ENCODE measurements at places on chromosomes 3 and 15. TPM values are rescaled to one million over a fixed set of nuclear protein-coding genes. Genes with fewer than 3 reads are reported as not detected.

KNG1 gene
- polyA plus RNA-seq = 5.1 TPM

DNA sequence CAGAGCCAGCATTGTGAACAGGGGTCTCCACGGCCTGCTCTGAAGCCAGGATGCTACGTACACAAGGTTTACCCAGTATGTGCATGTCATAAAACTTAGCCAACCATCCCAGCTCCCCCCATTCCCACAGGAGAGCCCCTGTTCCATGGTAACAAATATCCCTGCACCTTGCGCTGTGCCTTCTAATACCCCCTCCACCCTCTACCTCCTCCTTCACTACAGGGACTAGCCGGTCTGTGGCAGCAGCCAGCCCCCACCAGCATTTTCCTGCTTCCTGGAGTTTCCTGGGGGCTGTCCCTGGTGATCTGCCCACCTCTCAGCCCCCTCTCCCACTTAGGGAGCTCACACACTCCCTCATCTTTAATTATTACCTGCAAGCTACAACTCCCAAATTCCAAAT lies 20.4 kb downstream of the ACSBG1 start:
- no peaks in the 10 kb centered on the region for H3K36me3 ChIP-seq
- H3K27me3 ChIP-seq = no peaks in the 10 kb centered on the region
- no peak overlapping the region for H3K27ac ChIP-seq
- DNase-seq = no peak

GRCh38 chr15:62809968-62810260 lies 232.6 kb upstream of the TPM1 start:
- H3K4me3 ChIP-seq = no peak overlapping the region
- DNase-seq = no peak
- H3K4me1 ChIP-seq = peaks cover 21% of the 10 kb centered on the region
- H3K27ac ChIP-seq = no peak overlapping the region
- H3K36me3 ChIP-seq = peaks cover 46% of the 10 kb centered on the region

LRRC49 gene
- polyA plus RNA-seq = 7.2 TPM

DNA sequence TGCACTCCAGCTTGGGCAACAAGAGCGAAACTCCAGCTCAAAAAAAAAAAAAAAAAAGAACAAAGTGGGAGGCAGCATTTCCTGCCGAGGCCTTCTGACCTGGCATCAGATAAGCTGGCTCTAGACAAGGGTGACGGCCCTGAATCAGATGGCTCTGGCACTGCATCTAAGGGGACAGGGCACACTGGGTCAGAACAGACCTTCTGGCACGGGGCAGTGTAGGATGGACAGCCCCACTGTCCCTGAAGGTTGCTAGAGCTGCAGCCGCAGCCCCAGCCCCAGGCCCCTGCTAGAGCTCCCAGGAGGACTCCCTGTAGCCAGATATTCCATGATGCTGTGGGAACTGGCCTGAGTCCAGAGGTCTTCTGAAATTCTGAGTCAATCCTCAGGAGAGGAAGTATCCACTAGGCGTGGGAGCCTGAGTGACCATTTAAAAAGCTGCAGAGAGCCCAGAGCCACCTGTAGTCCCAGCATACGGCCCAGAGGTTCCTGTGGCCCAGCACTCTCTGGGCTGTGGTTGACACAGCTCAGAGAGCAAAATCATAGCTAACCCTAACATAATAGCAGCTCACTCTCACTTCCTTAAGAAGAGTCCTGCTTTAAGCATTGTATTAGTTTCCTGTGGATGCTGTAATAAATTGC lies 69.2 kb upstream of the MFGE8 start:
- H3K27me3 ChIP-seq = no peaks in the 10 kb centered on the region
- no peak for DNase-seq
- H3K36me3 ChIP-seq = no peaks in the 10 kb centered on the region
- H3K4me1 ChIP-seq = peaks cover 6% of the 10 kb centered on the region
- H3K4me3 ChIP-seq = no peak overlapping the region

DNA sequence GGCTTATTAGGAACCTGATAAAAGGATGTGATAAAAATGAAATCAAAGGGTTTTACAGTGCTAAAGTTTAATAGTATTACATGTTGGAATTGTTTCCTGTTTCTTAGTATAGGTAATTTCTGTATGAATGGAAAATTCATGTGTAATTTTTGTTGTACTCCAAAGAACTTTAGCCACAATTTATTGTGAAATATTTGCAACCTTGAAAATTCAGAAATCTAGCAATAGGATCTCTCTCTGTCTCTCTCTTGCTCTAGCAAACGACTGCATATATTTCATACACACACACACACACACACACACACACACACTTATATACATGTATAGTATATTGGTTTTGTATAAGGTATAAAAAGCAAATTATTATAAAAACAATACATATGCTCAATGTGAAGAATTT lies 59.6 kb downstream of the PIAS1 start:
- H3K27me3 ChIP-seq = no peaks in the 10 kb centered on the region
- no peak overlapping the region for H3K4me3 ChIP-seq
- H3K36me3 ChIP-seq = no peaks in the 10 kb centered on the region
- no peak for DNase-seq
- H3K27ac ChIP-seq = peak overlapping the region; percentile 41

- H3K36me3 ChIP-seq = peaks cover 3% of the 10 kb centered on the region
- no peak overlapping the region for H3K4me3 ChIP-seq
- DNase-seq = peak; percentile 41
- H3K27ac ChIP-seq = no peak overlapping the region
- no peaks in the 10 kb centered on the region for H3K27me3 ChIP-seq
Measured at GRCh38 chr3:101780661-101781060, 1.6 kb downstream of the NXPE3 start.

- H3K27ac ChIP-seq = no peak overlapping the region
- H3K4me3 ChIP-seq = no peak overlapping the region
- no peak for DNase-seq
- peaks cover 18% of the 10 kb centered on the region for H3K4me1 ChIP-seq
Measured at GRCh38 chr3:172100482-172100881, 61.1 kb downstream of the FNDC3B start.

GRCh38 chr3:120129718-120130513 lies 35.7 kb upstream of the GSK3B start:
- H3K4me1 ChIP-seq = no peaks in the 10 kb centered on the region
- no peak for DNase-seq
- no peak overlapping the region for H3K27ac ChIP-seq

DNA sequence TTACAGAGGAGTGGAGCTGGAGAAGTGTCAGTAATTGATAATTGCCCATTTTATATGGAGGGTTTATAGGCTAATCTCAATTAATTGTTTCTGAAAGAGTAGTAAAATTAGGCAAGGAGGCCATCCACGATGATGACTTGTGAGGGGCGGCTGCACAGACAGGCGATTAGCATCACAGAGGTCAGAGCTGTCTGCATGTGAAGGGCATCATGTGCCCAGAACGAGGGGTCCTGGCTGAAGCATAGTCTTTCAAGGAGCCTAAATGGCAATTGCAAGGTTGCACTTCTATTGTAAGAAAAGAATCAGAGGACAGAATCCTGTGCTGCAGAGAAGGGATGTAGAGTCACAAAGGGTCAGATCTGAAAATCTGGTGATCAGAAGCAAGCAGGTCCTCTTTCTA lies 196.6 kb downstream of the EBLN2 start:
- H3K4me1 ChIP-seq = no peaks in the 10 kb centered on the region
- no peaks in the 10 kb centered on the region for H3K36me3 ChIP-seq
- no peaks in the 10 kb centered on the region for H3K27me3 ChIP-seq
- H3K27ac ChIP-seq = no peak overlapping the region
- DNase-seq = no peak

- peaks cover 78% of the 10 kb centered on the region for H3K36me3 ChIP-seq
- no peak for DNase-seq
- no peaks in the 10 kb centered on the region for H3K4me1 ChIP-seq
- H3K4me3 ChIP-seq = no peak overlapping the region
- no peak overlapping the region for H3K27ac ChIP-seq
- H3K27me3 ChIP-seq = no peaks in the 10 kb centered on the region
Measured at GRCh38 chr15:98937413-98938104, 70.0 kb downstream of the PGPEP1L start.

GRCh38 chr3:126693921-126694320 lies 10.1 kb upstream of the CHCHD6 start:
- no peaks in the 10 kb centered on the region for H3K4me1 ChIP-seq
- H3K27me3 ChIP-seq = peaks cover 11% of the 10 kb centered on the region
- no peak overlapping the region for H3K4me3 ChIP-seq

CYP1A1 gene
- 0.54 TPM for polyA plus RNA-seq

C3orf80 gene
- polyA plus RNA-seq = 0.72 TPM

IGSF11 gene
- polyA plus RNA-seq = 1.9 TPM

DNA sequence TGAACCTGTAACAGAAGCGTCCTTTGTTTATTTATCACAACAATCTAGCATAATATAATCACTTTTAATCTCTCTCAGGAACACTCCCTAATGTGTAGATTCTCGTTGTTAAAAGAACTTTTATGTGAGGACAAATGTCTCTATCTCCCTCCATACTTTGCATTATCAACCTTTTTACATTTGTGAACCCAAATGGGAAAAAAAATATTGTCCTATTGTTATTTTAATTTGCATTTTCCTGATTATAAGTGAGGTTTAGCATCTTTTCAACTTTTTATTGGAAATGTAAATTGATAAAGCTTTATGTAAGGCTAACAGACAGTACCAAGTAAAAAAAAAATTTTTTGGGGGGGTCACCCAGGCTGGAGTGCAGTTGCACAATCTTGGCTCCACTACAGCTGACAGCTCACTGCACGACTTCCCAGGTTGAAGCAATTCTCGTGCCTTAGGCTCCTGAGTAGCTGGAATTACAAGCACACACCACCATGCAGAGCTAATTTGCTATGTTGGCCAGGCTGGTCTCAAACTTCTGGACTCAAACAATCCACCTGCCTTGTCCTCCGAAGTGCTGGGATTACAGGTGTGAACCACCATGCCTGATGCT lies 33.0 kb upstream of the DENND4A start:
- H3K27me3 ChIP-seq = no peaks in the 10 kb centered on the region
- DNase-seq = no peak

- no peak overlapping the region for H3K4me3 ChIP-seq
- H3K27ac ChIP-seq = no peak overlapping the region
- peaks cover 6% of the 10 kb centered on the region for H3K4me1 ChIP-seq
- no peaks in the 10 kb centered on the region for H3K36me3 ChIP-seq
- peaks cover 3% of the 10 kb centered on the region for H3K27me3 ChIP-seq
- DNase-seq = no peak
Measured at GRCh38 chr3:57157545-57157944, 7.6 kb downstream of the IL17RD start.

DNA sequence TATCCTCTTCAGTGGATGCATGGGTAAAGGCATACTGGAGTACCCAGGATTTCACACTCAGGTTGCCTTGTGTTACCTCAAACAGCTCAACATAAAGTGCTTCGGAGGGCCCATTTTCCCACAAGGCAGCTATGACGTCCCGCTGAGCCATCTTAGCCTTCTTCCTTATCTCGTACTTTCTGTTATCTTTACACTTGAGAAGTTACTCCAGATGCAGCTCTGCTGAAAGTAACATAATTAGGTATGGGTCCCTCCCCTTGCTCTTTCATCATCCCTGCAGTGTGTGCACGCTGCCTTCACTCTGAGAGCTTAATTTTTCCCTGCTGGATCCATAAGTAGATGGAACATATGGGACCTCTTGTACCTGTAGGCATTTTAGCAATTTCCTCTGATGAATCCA lies 410.3 kb downstream of the AGBL1 start:
- H3K27ac ChIP-seq = no peak overlapping the region
- no peak for DNase-seq
- H3K4me3 ChIP-seq = no peak overlapping the region

GRCh38 chr3:36397841-36398240 lies 17.5 kb downstream of the STAC start:
- H3K4me3 ChIP-seq = no peak overlapping the region
- H3K27me3 ChIP-seq = no peaks in the 10 kb centered on the region
- H3K4me1 ChIP-seq = no peaks in the 10 kb centered on the region
- H3K36me3 ChIP-seq = no peaks in the 10 kb centered on the region

DNA sequence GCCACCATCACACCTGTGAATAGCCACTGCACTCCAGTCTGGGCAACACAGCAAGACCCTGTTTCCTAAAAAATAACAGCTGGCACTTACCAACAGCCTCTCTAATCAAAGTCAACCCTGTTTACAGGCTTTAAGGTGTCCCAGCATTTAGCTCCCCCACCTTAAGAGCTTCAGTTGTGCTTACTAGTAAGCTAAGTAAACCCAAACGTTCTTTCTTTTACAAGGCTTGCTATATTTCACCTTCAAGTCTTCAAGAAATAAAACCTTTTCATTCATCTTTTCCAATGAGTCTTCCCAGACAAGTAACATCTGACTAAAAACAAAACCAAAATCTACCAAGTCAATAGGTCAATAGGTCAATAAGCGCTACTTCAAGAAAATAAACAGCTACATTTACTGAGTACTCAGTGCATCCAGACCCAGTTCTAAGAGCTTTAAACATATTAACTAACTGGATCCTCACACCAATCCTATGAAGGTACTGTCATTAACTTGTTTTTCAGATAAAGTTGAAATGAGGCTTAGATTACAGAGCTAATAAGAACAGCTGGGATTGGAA lies 62.4 kb downstream of the PBRM1 start:
- no peak overlapping the region for H3K4me3 ChIP-seq
- no peak for DNase-seq
- H3K4me1 ChIP-seq = no peaks in the 10 kb centered on the region
- peaks cover 44% of the 10 kb centered on the region for H3K36me3 ChIP-seq

DNA sequence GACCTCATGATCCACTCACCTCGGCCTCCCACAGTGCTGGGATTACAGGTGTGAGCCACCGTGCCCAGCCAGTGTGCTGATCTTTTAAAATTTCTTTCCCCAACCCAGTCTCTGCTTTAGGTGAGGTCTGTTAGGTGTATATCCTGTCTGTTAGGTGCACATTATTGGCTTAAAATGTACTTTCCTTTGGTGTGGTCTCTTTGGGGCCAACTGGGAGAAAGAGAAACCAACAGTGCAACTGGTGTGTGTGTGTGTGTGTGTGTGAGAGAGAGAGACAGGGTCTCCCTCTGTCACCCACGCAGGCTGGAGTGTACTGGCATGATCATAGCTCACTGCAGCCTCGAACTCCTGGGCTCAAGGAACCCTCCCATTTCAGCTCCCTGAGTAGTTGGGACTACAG lies 50.3 kb upstream of the GNB5 start:
- H3K27me3 ChIP-seq = no peaks in the 10 kb centered on the region
- H3K27ac ChIP-seq = no peak overlapping the region
- H3K4me1 ChIP-seq = no peaks in the 10 kb centered on the region
- peaks cover 26% of the 10 kb centered on the region for H3K36me3 ChIP-seq
- DNase-seq = no peak
- no peak overlapping the region for H3K4me3 ChIP-seq

Measured in large intestine (tissue), 12 donors.